Cardiac septum (tissue), 1 donor: ENCODE measurements at places on chromosomes 1 and 21. TPM values are rescaled to one million over a fixed set of nuclear protein-coding genes. Genes with fewer than 3 reads are reported as not detected.

The COQ8A gene
- 168 TPM for total RNA-seq

- DNase-seq = no peak
Measured at GRCh38 chr1:2323451-2323974, 67.8 kb downstream of the MORN1 start.

- DNase-seq = no peak
Measured at GRCh38 chr21:26191609-26192008, 21.0 kb upstream of the APP start.

DNA sequence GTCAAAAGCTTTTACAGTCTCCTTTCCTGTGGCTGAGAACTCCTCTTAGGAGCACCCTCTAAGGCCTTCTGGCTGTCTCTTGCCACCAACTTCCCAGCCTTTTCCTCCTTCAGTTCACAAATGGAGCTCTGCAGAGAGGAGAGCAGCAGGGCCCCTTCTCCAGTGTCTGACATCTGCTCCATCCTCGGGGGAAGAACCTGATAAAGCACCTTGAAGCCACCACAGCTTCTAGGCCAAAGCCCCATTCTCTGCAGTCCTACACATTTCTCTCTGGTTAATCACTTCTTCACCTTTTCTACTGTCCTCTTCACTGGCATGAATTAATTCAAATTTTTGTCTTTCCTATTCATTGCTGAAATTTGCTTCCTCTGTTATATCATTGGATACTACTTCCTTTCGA lies 378.1 kb upstream of the POU3F1 start:
- no peak for DNase-seq
